Activated T-helper 17 cell treated with anti-CD3 and anti-CD28 coated beads, Interleukin-2, amount 50 U/mL, for 72 hours (primary cell): ENCODE measurements at places on chromosomes 11 and 22. TPM values are rescaled to one million over a fixed set of nuclear protein-coding genes. Genes with fewer than 3 reads are reported as not detected.

DNA sequence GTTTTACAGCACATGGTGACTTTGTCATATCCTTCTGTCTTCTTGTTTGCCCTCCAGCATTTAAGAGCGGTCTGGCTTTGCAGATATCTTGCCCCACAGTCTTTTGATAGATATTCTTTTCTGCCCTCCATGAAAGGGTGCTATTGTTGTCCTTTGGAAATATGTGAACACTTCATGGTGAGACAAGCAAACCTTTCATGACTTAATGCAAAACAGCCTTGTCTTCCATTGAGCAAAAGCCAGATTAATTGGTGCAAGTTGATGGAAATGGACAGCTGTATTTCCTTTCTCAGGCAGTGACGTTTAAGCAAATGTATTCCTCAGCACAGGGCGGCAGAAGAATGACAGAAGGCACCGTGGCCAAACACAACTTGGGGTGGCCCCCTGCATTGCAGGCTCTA, 4.4 kb downstream of the DCPS start:
- ATAC-seq, result no peak

GRCh38 chr22:26357281-26357680, 71.8 kb upstream of the ASPHD2 start:
- ATAC-seq, result no peak

DNA sequence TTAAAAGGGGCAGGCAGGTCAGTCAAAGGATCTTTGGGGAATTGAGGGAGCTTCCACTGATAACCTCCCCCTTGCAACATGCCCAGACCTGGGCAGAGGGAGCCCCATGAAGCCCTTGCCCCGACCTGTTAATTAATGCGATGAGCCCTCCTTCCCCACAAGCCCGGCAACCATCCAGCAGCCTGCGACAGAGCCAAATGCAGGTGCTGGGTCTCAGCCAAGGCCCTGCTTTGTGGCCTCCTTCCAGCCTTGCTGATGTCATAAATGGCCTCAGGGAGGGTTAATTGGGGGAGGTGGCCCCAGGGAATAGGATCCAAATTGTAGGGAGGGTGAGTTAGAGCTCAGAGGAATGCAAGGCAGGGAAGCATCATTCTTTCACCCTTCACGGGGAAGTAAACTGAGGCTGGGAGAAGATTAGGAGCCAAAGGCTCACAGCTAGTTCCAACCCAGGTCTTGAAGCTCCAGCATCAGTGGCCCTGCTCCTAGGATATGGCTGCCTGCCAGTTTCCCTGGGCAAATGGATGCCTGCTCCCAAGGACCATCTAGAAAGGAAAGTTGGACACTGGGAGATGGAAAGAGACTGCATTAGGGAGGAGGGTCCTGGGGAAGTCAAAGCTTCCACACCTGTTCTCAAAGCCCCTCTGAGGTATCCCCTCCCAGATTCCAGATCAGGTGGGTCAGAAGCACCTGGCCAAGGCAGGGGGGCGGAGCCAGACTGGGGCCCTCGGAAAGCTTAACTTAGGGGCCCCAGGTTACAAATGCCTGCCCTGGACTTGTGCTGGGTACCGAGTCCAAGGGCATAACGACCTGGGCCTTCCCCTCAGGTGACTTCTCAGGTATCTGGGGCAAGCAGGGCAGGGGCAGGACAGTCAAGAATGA, 34.1 kb downstream of the LMO1 start:
- ATAC-seq, result no peak

DNA sequence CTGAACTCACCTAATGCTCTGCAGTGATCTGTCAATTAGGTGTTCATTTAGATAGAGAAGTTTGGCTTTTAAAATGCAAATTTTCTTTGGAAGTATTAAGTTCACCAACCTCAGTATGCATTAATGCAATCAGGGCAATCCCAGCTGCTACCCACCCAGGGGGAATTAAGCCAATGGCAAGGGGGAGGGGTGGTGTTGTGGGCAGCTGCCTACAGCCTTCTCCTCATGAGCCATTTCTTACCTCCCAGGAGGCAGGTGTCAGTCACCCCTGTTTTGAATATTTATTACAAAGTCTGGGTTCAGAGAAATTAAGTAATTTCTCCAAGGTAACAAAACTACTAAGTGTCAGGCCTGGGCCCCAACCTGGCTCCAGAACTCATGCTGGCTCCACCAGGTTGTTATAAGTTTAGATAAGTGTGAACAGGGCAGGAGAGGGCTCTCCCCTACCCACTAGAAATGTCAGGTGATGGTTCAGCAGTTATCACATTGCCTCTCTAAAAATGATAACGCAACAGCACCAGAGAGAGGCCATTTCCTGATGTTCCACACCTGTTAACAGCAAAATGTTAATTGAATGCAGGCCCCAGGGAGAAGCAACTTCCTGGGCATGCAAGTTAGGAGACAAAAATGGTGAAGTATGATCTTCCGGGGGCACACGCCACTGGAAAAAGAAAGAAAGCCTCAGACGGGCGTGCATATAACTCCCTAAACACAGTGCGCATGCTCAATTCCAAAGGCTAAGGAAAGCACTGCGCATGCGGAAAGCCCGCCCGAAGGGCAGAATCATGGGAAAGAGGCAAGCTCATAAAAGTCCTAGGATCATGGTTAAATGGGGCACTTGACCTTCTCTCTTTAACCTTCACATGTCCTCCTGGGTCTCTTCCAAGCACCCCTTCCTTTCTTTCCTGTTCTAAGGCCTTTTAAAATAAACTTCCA, 35.4 kb upstream of the GNAZ start:
- ATAC-seq, result no peak

- no peak for ATAC-seq
These were observed 292.5 kb downstream of the BRD1 start for GRCh38 chr22:49535126-49535525.

GRCh38 chr11:32891657-32892354, 805 bp upstream of the QSER1 start:
- ATAC-seq, result peak; percentile 30

Gene BARX2
- not detected for total RNA-seq

Gene CCDC73
- 0.09 TPM for total RNA-seq

DNA sequence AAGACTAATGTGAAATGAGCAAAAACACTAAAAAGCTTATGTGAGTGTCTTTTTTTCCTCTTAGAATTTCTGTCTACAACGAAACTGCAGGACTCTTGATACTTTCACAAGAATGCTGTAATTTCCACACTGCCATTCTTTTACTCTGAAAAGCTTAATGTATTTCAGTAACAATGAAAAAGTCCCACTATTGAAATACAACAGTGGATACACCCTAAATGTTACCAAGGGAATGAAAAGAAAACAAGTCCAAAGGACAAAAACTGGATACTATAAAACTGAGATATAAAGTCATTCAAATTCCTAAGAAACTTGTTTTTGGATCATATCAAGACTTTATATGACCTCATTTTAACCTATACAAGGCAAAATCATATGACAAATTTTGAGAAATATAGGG, 77.4 kb downstream of the SOX6 start:
- no peak for ATAC-seq

GRCh38 chr11:67055812-67056211, 835 bp upstream of the RHOD start:
- ATAC-seq, result no peak

Gene POU2AF2
- total RNA-seq, result 0.42 TPM

GRCh38 chr11:76843907-76844306, 16.8 kb upstream of the ACER3 start:
- ATAC-seq, result no peak

Gene STIP1
- 259 TPM for total RNA-seq

Gene PLEKHA7
- total RNA-seq, result 35.2 TPM

Gene AP5B1
- total RNA-seq, result 17.2 TPM

GRCh38 chr11:129598378-129598777, 217.3 kb upstream of the TMEM45B start:
- ATAC-seq, result no peak

DNA sequence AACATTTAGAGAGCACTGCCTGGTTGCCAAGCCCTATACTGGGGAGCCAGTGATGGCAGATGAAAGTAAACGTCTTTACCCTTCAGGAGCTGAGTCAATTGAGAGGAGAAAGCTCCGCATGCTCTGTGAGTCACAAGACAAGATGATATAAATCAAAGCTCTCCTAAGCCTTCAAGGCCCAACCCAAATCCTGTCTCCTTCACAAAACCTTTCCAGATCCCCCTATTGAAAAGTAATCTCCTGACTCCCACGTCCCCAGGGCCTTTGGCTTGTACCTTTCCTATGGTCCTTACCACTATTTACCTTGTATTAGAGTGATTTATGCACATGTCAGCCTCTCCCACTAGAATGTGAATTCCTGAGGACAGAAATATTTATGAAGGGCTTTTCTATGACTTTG, 230.1 kb upstream of the TENM4 start:
- no peak for ATAC-seq
